ENCODE measurements at places on chromosomes 13 and 19.

GRCh38 chr13:35843272-35843671 lies 287.9 kb downstream of the DCLK1 start:
- DNase-seq, result no peak

DNA sequence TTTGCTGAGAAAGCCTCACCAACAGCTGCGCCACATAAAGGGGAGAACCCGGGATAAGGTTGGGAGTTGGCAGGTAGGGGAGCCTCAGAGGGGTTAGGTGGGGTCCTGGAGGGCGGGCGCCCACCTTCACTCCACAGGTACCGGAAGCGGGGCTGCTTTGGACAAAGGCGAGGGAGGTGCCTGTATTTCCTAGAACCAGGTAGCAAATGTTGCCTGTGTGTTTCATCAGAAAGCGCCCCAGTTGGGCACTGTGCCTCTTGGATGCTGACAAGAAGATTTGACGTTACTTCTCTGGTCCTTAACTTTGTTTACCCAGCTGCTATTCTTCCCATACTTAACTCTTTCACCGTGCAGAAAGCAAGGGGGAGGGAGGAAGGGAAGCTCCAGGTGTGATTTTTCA lies 278.9 kb downstream of the ZNF536 start:
- no peak for DNase-seq

DNA sequence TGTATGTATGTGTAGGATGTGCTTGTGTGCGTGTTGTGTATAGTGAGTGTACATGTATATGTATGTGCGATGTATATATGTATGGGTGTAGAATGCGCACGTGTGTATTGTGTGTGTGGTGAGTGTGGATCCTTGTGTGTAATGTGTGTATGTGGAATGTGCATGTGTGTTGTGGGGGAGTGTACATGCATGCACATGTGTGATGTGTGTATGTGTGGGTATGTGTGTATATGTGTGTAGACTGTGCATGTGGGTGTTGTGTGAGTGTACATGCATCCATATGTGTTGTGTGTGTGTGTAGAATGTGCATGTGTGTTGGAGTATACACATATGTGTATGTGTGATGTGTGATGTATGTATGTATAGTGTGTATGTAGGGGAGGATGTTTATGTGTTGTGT lies 18.0 kb upstream of the SPACA7 start:
- no peak for DNase-seq

GRCh38 chr19:17069193-17069592 lies 6.1 kb downstream of the HAUS8 start:
- no peak for DNase-seq

GRCh38 chr19:18832306-18833140 lies 764 bp downstream of the UPF1 start:
- DNase-seq, result no peak

DNA sequence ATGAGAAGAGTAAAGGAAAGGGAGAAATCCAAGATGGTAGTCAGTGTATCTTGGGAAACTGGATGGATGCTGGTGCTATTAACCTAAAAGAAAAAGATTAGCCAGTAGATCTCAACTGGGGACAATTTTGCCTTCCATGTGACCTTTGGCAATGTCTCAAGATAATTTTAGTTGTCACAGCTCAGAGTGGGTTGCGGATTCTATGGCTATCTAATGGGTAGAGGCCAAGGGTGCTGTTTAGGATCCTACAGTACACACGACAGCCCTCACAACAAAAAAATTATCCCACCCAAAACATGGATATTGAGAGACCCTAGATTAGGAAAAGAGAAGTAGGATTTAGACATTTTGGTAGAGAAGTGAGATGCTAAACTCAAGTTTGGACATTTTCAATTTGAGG lies 258.9 kb downstream of the GPC5 start:
- DNase-seq, result no peak

GRCh38 chr13:89790696-89791095 lies 1556.8 kb upstream of the MIR17HG start:
- DNase-seq, result no peak

DNA sequence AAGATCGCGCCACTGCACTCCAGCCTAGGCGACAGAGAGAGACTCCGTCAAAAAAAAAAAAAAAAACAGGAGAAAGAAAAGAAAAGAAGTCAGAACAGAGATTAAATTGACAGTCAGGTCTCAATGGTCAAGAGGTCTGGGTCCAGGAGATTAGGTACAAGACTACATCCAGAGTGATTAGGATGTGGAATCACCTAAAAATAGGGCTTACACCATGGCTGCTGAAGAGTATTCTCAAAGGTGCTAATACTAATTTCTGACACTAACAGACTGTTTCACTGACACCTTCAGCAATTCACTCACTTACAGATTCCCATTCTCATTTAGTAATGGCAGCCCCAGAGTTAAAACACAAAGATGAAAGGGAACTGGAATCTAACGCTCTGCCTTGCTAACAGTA lies 91.7 kb downstream of the TBC1D4 start:
- no peak for DNase-seq

Data from GM12891 (cell line).